ENCODE measurements at places on chromosomes 3 and 15.

DNA sequence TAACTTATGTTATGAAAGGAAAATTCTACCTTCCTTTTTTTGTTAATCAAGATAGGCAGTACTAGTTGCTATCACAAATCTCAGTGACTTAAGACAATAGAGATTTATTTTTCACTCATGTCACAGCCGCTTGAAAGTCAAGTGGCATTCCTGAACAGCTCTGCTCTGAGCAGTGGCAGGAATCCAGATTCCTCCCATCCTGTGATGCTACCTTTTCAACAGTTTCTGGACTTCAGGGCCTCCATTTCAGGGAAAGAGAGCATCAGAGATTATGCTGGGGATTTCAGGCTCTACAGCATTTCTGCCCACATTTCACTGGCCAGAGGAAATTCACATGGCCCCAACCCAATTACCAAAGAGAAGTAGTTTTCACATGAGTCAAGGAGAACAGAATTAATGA is 83.4 kb downstream of the IL1RAP start:
- no peak for DNase-seq

DNA sequence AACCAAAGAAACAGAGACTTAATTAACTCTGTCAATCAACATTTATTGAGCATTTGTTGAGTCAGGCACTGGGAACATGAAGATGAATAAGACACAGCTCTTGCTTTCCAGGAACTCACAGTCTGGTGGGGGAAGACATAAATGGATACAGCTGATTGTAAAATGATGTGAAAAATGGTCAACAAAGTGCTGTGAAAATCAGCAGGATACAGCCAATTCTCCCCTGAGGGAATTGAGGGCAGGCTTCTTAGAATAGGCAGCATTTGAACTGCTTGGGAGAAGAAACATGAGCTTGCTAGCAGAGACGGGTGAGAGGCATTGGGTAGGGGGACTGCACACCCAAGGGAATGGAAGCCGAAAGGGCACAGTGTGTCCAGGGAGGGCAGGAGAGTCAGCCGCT is 41.1 kb downstream of the MFSD1 start:
- DNase-seq, result no peak

- no peak for DNase-seq
Measured at GRCh38 chr15:90106522-90107117, 4.4 kb upstream of the IDH2 start.

- no peak for DNase-seq
Measured at GRCh38 chr15:72252663-72253299, 19.6 kb downstream of the PARP6 start.

GRCh38 chr3:141894524-141895176 is 18.2 kb downstream of the ATP1B3 start:
- DNase-seq, result no peak
